ENCODE measurements at places on chromosomes 5 and 9.

GRCh38 chr5:75335486-75335885 is 1.5 kb upstream of the HMGCR start:
- DNase-seq, result no peak

GRCh38 chr5:2800035-2800434 is 48.6 kb upstream of the IRX2 start:
- no peak for DNase-seq

DNA sequence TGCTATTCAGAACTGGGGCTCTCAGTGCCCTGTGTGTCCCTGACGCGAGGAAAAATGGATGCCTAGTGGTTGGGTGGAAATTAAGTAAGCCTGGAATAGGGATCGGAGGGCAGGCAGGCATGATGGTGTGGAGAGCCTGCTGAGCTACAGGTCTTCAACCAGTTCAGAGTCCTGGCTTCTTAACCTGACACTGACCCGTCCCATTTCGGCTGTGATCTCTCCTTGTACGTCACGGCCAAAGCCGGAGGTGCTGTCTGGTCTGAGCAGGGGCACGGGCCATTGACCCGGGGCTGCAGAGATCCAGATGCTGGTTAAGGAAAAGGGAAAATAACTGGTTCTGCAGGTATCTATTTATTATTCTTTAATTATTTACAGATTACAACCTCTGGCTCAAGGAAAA is 27.9 kb downstream of the RHOBTB3 start:
- no peak for DNase-seq

- DNase-seq, result no peak
Measured at GRCh38 chr5:41508696-41509398, 1.6 kb downstream of the PLCXD3 start.

DNA sequence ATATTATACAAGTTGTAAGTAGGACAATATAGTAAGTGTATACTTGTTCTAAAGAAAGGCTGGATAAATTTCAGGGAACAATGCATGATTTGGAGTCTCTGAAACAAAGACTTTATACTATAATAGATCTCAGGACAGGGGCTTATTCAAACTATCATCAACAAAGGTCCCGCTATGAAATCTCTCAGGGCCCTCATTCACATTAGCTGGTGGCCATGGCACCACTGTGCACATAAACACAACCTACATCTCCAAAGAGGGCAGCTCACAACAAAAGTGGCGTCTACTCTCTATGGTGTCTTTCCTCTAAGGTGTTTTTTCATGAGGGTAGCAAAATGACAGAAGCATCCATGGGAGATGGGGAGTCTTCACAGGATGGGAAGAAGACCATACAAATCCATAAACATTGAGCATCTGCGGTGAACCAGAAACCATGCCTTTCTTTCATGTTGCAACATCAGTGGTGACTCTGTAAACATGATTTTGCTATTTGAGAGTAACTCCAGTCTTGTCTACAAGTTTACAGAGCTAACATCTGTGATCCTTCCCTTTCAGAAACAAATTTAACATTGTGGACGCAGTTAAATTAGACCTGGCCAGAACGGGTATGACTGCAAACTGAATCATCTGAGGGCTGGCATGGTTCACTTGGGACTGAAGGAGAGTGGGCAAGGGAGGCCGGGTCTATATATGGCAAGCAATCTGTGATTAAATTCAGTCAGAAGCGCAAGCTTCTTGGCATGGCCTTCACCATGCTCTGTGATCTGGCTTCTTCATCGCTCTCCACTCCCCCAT is 5.5 kb downstream of the TTLL11 start:
- no peak for DNase-seq

DNA sequence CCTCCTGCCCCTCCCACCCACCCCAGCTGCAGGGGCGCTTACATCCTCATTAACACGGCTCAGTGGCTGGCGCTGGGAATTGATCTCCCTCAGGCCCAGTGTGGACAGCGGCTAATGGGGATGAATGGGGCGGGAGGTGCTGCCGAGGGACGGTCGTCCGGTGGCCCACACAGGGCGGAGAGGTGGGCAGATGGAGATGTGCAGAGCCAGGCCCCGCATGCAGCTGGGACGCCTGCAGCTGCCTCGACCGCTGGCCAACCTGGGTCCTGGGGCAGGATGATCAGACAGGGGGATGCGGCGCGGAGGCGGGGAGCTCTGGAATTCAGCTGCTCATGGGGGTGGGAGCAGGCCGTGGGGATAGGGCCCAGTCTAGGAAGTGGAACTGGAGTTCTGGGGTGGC is 17.6 kb downstream of the TSPAN17 start:
- no peak for DNase-seq

DNA sequence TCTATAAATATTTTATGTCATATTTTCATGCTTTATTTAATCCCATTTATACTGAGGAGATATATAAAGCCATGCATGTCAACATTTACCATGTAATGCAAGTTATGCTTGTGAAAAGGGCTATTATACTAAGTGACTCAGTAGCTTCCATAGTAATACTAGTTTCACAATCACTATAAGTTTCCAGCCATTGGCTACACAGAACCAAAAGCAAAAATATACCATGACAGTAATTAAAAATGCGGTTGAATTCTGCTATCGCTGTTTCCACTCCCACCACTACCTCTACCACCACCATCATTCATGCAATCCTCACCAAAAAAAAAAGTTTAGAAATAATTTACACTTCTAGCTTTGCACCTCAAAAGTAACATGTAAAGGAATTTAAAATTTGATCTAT is 60.2 kb downstream of the MLLT3 start:
- no peak for DNase-seq

DNA sequence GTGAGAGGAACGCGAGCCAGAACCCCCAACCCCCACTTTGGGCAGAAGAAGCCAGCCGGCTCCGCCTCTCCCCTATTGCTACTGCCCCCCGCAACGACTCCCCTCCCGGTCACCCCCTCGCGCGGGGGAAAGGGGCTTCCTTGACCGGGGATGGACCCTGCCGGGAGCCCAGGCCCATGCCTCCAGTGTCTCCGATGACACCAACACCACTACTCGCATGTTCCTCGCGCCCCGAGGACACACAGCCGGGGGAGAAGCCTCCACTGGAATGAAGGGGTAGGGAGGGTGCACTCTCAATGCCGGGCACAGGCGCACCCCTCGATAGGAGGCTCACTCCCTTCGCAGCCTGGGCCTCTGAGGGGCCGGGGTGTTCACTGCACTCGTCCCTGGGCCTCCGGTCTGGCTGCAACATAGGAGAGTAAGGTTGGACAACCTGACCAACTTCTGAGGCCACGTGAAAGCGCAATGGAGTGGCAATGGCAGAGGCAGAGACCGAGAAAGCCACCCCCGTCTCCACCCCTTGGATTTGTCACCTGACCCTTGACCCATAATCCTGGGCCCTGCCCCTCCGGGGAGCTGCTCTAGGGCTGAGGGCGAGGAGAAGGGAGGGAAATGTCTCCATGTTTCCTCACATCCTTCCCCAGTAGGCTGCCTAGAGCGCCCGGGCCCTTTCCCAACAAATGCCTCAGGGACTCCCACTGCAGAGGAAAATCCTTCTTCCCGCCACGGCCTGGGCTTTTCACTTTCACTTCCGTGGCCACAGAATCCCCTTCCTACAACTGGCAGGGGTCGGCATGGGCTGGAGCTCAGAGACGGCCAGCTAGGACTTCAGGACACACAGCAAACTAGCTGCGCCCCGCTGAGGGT is 1.1 kb upstream of the CNTFR start:
- DNase-seq, result no peak

DNA sequence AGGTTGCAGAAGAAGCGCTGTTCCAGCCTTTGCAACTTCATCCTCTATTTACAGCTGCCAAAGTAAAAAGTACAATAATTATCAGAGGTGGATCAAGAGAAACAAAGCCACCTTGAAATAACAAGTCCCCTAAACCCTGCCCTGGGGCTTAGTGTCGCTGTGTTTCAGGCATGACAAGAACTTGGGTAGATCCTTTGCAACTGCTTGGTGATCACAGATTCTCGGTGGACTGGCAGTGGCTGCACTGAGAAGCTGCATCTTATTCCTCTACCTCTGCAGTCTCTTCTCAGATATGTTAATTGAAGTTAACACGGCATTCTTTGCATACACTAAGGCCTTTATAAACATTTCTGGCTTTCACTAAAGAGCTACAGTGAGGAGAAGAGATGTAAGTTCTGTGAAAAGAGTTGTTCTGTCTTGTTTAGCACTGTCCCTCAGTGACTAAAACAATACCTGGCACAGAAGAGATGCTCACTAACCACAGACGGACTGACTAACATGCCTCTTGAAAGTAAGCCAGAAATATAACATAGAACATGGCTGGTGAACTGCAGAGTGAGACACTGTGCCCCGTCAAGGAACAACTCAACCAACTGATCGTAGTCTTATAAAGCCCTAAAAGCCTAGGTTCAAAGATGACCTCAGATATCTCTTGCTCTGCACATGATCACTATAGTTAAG is 144.2 kb downstream of the MLLT3 start:
- no peak for DNase-seq

GRCh38 chr9:95938724-95939123 is 63.2 kb downstream of the ERCC6L2 start:
- no peak for DNase-seq

- DNase-seq, result peak; percentile 89
Measured at GRCh38 chr5:159209438-159210209, at the start of gene RNF145. Gene RNF145, minus strand, starts transcription at chr5:159209553. Its CDS starts 5,936 bp downstream, at chr5:159203617.

Data from stimulated activated CD4-positive, alpha-beta T cell treated with anti-CD3 and anti-CD28 coated beads, Interleukin-1b, Interleukin-23, amount 100 ng/mL, for 1 hour (primary cell).